Hepatocyte (in vitro differentiated cells): ENCODE measurements at places on chromosomes 4 and X. TPM values are rescaled to one million over a fixed set of nuclear protein-coding genes. Genes with fewer than 3 reads are reported as not detected.

GRCh38 chrX:106281383-106281782 is 113.3 kb downstream of the PWWP3B start:
- no peak for DNase-seq

DNA sequence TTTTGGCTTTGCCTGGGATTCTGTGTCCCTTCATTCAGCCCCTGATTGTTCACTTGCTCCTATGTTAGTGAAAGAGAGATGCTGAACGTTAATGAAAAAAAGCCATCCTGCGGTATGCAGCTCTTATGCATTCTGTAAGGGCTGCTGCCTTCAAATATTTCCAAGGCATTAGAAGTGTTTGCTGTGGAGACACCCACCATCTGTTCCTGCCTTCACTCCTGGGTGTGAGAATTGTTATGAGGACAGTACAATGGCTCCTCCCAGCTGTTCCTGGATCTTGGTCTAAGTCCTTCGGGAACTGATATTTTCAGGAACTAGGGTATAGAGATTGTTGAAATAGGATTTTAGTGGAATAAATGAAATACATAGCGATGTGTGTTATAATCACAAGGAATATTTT is 427.1 kb upstream of the FAM47C start:
- no peak for DNase-seq

- peak; percentile 12 for DNase-seq
These were observed 16.6 kb downstream of the DCK start for GRCh38 chr4:71009890-71010588.

- DNase-seq, result no peak
These were observed 105.9 kb downstream of the LARP1B start for GRCh38 chr4:128166982-128167381.

DNA sequence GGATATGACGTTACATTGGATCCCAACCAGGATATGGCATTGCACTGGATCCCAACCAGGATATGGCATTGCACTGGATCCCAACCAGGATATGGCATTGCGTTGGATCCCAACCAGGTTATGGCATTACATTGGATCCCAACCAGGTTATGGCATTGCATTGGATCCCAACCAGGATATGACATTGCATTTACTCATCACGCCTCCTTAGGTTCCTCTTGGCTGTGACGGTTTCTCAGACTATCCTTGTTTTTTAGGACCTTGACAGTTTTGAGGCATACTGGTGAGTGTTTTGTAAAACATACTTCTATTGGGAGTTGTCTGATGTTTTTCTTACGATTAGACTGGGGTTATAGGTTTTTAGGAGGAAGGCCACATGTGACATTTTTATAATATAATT is 5.4 kb upstream of the ACSL1 start:
- no peak for DNase-seq

DNA sequence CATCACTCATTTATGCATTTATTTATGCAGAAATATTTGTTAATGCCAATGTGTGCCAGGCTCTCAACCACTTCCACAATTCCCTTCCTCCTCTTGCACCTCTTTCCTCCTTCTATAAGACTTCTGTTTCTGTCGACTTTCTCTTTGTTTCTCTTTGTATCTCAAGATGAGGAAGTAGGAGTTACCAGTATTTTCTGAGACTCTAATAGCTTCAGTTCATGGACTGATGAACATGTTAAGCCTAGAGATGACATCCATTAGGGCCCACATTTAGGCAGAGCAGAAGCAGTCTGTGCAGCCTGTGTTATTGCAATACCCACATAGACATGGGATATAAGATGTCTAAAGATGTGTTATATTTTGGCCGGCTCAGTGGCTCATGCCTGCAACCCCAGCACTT is 241.8 kb upstream of the SMIM31 start:
- DNase-seq, result no peak

- DNase-seq, result no peak
These were observed 77.0 kb downstream of the PAPSS1 start for GRCh38 chr4:107643021-107643420.

- no peak for DNase-seq
These were observed 642.8 kb upstream of the DIPK2B start for GRCh38 chrX:45843518-45843917.

GRCh38 chr4:142817442-142817841 is 28.7 kb downstream of the INPP4B start:
- no peak for DNase-seq

DNA sequence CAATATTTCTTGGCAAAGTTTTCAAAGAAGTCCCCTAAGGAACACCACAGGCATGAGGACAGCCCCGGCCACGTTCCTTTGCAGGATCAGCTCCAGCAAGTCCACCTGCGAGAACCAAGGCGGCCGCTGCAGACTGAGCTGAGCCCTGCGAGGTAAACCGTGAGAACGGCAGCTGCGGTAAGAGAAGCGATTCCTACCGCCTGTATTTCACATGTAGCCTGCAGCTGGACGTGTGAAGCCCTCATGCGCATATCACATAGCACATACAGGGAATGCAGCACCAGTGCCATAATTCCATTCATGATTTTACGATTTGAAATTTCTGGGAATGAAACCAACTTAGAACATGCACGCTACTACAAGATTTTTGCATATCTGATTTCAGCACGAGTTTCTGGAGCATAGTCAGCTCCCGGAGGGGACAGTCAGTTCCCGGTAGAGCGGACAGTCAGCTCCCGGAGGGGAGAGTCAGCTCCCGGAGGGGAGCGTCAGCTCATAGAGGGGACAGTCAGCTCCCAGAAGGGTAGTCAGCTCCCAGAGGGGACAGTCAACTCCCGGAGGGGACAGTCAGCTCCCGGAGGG is 41.7 kb downstream of the FGFRL1 start:
- no peak for DNase-seq

GRCh38 chr4:64784125-64784524 is 374.9 kb upstream of the TECRL start:
- DNase-seq, result no peak

DNA sequence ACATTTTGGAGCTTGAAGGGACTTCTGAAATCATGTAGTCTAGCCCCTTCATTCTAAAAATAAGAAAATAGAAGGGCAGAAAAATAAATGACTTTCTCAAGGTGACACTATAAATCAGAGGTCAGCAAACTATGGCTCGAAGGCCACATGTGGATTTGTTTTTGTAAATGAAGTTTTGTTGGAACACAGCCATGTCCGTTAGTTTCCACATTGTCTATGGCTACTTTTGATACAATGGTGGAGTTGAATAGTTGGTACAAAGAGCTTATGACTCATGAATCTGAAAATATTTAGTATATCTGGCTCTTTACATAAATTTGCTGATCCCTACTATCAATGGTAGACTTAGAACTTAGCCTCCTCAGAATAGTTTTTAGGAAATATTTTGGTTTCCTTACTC is 302.4 kb upstream of the PRPS2 start:
- DNase-seq, result no peak

DNA sequence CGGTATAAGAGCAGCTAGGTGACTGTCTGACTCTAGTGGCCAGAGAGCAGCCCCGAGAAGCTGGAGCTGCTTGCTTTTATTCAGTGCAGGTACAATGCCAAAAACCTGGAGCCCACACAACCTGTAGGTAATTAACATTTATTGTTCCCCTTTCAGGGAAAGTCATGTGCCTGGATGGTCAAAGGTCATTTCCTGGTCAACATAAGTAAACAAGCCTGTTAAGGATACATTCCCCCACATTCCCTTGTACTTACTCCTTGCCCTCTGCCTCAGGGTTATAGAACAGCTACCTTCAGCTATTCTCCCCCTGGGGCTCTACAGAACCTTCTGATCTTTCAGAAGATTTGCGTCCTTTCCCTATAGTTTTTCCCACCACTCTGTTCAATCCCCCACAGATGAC is 253.4 kb downstream of the TMA16 start:
- no peak for DNase-seq

- no peak for DNase-seq
These were observed 9.1 kb downstream of the CXCR3 start for GRCh38 chrX:71609095-71609750.

- no peak for DNase-seq
These were observed 95.3 kb downstream of the GRID2 start for GRCh38 chr4:92399032-92399431.

GRCh38 chr4:122921300-122921699 is 1.1 kb downstream of the NUDT6 start:
- no peak for DNase-seq

- DNase-seq, result no peak
These were observed 64.3 kb downstream of the RASL11B start for GRCh38 chr4:52926196-52926974.

GRCh38 chrX:53159184-53159583 is 65.2 kb downstream of the KANTR start:
- DNase-seq, result no peak

DNA sequence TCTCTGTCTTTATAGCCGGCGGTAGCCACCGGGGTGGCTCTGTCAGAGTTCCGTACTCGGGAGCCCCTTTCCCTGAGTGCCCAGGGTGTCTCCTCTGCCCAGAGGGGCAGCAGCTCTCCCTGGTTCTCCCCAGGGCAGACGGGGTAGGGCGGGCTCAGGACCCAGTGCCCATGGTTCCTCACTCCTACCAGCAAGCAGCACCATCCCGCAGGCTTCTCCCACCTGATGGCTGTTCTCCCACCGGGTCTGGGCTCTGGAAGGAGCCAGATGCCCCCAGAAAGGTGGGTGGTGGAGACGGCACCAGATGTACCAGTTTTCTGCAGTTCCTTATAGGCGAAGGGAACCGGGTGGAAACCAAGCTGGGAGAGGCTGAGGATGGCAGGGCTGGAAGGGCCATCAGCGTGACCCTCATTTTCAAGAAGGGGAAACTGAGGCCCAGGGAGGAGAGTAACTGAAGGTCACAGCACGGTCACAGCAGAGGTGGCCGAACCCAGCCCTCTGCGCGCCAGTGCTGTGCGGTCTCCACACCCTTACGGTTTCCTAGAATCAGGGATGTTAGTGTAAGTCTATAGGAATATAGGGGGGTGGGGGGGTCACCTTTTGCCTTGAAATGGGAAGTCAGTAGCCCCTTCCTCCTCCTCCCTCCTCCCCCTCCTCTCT is 198.7 kb downstream of the AFAP1 start:
- no peak for DNase-seq

GRCh38 chr4:56803471-56803870 is 18.0 kb downstream of the SPINK2 start:
- peak; percentile 24 for DNase-seq

GRCh38 chrX:67555578-67556203 is 11.9 kb downstream of the AR start:
- peak; percentile 19 for DNase-seq

CCDC160 gene
- polyA plus RNA-seq, result 1.9 TPM in 1 of 2 replicates, not detected in the other

USP51 gene
- 0.33 and 0.74 TPM in 2 replicates for polyA plus RNA-seq

TEX13B gene
- polyA plus RNA-seq, result not detected in 2 replicates

PROM1 gene
- polyA plus RNA-seq, result 14.3 and 17.8 TPM in 2 replicates

EFNB1 gene
- 33.5 and 35.1 TPM in 2 replicates for polyA plus RNA-seq

TREX2 gene
- polyA plus RNA-seq, result 0.81 and 1.3 TPM in 2 replicates

NPFFR2 gene
- 1.8 and 2.0 TPM in 2 replicates for polyA plus RNA-seq

ALPK1 gene
- 6.2 and 7.1 TPM in 2 replicates for polyA plus RNA-seq

RTL9 gene
- polyA plus RNA-seq, result 0.65 and 1.3 TPM in 2 replicates
